ENCODE measurements at places on chromosomes 1 and 21. TPM values are rescaled to one million over a fixed set of nuclear protein-coding genes. Genes with fewer than 3 reads are reported as not detected.
A peak's percentile ranks its signal among the peaks of the same experiment; 100 is the strongest.

Gene GJA8
- not detected for total RNA-seq

Gene ORC1
- 19.6 TPM for total RNA-seq

Gene MAB21L3
- total RNA-seq = 3.9 TPM

Gene CATSPERE
- 0.27 TPM for total RNA-seq

Gene ERG
- 6.7 TPM for total RNA-seq

DNA sequence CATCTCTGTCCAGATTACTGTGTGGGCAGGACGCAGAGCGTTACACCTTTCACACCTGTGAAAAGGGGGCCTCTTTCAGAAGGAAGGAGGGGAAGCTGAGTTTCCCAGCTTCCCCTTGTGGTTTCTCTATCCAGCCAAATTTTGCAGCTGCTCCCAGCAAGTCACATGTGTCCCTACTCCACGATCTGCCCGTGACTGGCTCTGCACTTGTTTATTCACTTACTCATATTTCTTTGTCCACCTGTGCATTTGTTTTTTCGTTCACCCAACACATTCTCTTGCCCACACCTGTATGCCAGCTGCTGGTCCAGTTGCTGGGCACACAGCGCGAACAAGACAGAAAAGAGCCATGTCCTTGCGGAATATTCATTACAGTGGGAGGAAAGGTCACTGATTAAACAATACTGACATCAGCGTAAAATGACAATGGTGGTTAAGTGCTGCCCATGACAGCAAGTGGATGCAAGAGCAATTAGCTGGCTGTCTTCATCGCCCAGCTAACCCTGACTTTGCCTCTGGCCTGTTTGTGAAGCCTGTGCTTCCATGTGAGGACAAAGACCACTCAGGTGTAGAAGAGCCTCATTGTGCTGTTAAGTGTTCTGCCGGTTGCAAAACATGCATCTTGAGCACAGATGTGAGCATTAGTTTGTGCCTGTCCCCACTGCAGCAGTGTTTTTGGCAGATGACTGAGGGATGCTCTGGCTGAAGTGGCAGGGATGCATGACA, 28.6 kb upstream of the NEK2 start:
- H3K4me1 ChIP-seq = no peaks in the 10 kb centered on the region
- no peak overlapping the region for H3K4me3 ChIP-seq
- H3K27me3 ChIP-seq = no peaks in the 10 kb centered on the region
- no peak overlapping the region for H3K27ac ChIP-seq

- no peak for DNase-seq
- H3K36me3 ChIP-seq = no peaks in the 10 kb centered on the region
- H3K27me3 ChIP-seq = no peaks in the 10 kb centered on the region
Observed at GRCh38 chr1:10071640-10072039, 38.9 kb downstream of the UBE4B start.

- peaks cover 3% of the 10 kb centered on the region for H3K4me1 ChIP-seq
- no peaks in the 10 kb centered on the region for H3K27me3 ChIP-seq
- no peak overlapping the region for H3K27ac ChIP-seq
- DNase-seq = peak; percentile 34
- no peak overlapping the region for H3K4me3 ChIP-seq
- H3K36me3 ChIP-seq = no peaks in the 10 kb centered on the region
Observed at GRCh38 chr21:37380349-37381323, 14.1 kb downstream of the DYRK1A start.

- no peak overlapping the region for H3K4me3 ChIP-seq
- H3K27ac ChIP-seq = peak overlapping the region; percentile 68
- H3K36me3 ChIP-seq = no peaks in the 10 kb centered on the region
- peak; percentile 68 for DNase-seq
- peaks cover 16% of the 10 kb centered on the region for H3K4me1 ChIP-seq
Observed at GRCh38 chr1:119790451-119791198, 20.6 kb downstream of the REG4 start.

Measured in colonic mucosa (tissue), 4 donors.